Esophagus muscularis mucosa (tissue), 4 donors: ENCODE measurements at places on chromosomes 6 and 20.

GRCh38 chr6:105476978-105477377, 74.1 kb upstream of the PREP start:
- no peak for DNase-seq

GRCh38 chr6:122789182-122790027, at the start of gene SMPDL3A:
TSS of gene SMPDL3A (plus strand) at chr6:122789258. CDS start at chr6:122789347, 89 bp downstream.
- DNase-seq: no peak

GRCh38 chr6:43454290-43454695, 1.1 kb downstream of the DLK2 start:
- peak; percentile 95 for DNase-seq

DNA sequence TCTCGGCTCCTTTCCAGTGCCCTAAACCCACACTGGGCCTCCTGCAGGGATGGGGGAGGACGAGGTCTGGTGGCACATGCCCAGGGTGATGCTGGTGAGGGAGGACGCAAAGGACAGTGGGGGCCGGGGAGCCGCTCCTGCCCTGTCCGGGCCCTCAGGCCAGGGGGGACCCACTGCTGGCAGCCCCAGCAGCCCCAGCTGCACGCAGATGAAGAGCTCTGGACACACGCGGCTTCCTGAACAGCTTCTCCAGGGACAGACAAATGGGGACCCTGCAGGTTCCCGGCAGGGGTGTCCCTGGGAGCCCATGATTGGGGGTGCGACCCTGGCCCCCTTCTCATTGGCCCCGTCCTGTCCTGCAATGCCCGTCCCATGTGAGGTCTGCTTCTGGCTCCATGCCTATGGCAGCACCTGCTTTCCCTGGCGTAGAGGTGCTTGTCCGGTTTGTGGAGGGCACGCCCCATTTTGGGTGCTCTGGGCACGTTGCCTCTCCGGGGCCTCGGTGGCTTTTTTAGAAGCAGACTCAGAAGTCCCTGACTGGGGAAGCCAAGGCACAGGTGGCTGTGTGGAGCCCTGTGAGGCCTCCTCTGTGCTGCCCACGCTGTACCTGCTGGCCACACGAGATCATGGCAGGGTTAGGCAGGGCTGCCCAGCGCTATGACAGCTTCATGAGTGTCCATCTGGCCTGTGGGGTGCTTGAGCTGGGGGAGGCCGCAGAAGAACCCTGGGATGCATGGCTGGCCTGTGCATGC, 15.4 kb upstream of the TNFRSF6B start:
- no peak for DNase-seq

DNA sequence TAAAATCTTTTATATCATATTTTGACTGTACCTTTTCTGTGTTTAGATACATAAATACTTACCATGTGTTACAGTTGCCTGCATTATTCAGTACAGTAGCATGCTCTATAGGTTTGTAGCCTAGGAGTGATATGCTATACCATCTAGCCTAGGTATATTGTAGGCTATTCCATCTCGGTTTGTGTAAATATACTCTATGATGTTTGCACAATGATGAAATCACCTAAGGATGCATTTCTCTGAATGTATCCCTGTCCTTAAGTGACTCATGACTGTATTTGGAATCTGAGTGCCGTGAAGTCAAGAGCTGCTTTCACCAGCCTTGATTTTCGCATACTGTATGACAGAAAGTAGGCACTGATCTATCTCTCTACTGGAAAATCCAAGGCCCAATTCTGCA, 129.9 kb downstream of the UTRN start:
- no peak for DNase-seq

GRCh38 chr20:10604865-10605440, 68.8 kb downstream of the JAG1 start:
- DNase-seq: no peak

DNA sequence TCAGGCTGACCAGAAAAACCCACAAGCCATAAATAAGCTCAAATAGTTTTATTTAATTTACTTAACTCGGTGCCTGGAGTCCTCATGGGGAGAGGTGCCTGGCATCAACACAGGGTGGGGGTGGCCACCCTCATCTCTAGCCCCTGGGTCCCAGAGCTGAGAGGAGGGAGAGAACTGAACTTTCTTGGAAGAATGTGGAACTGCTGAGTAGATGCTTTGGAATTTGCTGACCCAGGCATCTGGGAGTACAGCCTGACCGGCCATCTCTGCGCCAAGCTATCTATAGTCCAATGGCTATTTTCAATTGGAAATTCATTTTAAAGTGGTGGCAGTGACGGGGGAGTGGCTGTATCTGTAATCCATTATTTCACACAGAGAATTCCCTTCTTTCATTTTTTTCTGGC, 104.8 kb downstream of the CDH26 start:
- no peak for DNase-seq
